DMS53 (cell line): ENCODE measurements at places on chromosomes 3 and 15.

GRCh38 chr3:134312072-134312872 lies 61.6 kb upstream of the RYK start:
- peak; percentile 43 for DNase-seq

DNA sequence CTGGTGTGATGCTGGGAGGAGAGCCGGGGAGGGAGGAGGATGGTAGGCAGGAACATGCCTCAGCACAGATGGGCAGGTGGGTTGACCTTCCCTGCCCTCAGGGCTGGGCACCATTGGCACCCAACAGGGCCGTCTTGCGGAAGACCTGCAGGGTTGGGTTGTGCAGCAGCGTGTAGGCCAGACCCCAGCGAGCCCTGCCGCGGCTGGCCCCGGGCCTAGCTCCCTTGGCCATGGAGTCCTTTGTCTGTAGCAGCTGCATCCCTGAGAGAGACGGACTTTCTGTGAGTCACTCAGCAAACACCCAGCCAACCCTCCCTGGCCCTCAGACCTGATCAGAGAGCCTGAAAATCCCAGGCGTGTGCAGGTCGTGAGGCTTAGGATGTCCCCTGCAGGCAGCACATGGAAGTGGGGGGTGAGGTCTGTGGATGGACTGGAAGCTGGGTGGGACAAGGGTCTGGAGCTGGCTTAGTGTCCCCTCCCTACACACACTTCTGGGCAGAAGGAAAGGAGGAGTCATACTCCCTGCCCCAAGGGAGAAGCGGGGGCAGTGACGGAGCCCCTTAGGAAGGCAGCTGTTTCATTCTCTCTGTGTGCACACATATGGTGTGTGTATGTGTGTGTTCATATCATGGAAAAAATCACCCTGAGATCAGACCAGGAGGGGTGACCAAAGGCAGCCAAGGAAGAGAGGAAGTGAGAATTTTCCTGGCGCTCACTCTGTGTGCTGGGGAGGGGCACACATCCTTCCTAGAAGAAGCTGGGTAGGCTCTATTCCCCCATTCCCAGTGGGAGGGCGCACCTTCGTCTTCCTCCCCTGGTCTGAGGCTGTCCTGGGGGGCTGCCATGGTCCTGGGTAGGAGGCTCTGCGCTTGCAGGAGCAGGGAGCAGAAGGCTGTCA lies 6.7 kb downstream of the ISLR start:
- DNase-seq: no peak

- no peak for DNase-seq
These were observed 1178.7 kb upstream of the GBE1 start for GRCh38 chr3:82940124-82940523.

- DNase-seq: no peak
These were observed 627.5 kb upstream of the LMCD1 start for GRCh38 chr3:7874116-7874515.

DNA sequence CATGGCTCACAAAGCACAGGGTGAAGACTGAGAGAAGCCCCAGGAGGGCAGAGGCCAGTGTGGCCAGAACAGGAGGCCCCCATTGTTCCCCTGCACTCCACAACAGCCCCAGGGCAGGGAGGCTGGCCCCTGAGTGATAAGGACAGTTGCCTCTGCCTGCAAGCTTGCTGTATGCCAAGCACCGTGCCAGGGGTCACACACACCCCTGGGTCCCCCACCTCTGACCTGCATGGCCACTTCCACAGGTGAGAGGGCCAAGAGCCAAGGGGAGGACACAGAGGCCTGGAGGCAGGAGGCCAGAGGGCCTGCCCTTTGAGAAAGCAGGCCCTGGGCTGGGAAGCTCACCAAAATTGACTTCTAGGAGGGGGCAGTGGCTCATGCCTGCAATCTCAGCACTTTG lies 23.7 kb downstream of the ATRIP start:
- DNase-seq: no peak

- peak; percentile 28 for DNase-seq
These were observed 34.2 kb downstream of the HMCES start for GRCh38 chr3:129312671-129313414.

- DNase-seq: no peak
These were observed 196.8 kb downstream of the GABRG3 start for GRCh38 chr15:27167738-27168137.

DNA sequence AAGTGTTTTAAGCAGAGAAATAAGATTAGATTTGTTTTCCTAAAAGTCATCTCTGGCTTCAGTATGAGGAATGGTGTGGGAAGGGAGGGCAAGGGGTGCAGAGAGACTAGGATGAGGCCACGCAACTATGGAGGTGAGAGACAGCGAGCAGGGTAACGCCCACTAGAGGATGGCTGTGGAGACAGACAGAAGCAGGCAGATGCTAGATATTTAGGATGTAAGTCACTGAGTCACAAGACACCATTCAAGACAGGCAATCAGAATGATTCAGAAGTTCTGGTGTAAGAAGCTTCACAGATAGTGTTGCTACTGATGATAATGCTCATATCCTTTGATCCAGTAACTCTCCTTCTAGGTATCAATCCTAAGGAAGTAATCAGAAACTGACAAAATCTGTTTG lies 19.1 kb downstream of the HSPBAP1 start:
- no peak for DNase-seq

GRCh38 chr3:61631108-61631769 lies 69.9 kb downstream of the PTPRG start:
- DNase-seq: no peak
